ENCODE measurements at places on chromosomes 11 and 22. TPM values are rescaled to one million over a fixed set of nuclear protein-coding genes. Genes with fewer than 3 reads are reported as not detected.

C11orf97 gene
- not detected for total RNA-seq

OR6Q1 gene
- total RNA-seq: not detected

PRODH gene
- total RNA-seq: 8.7 TPM

ZNRF3 gene
- total RNA-seq: 5.9 TPM

DRICH1 gene
- not detected for total RNA-seq

GDPD4 gene
- not detected for total RNA-seq

MAJIN gene
- total RNA-seq: not detected

DPP3 gene
- 97.4 TPM for total RNA-seq

KIAA1671 gene
- 38.3 TPM for total RNA-seq

UQCC3 gene
- 26.7 TPM for total RNA-seq

MS4A3 gene
- total RNA-seq: not detected

ABCC8 gene
- 0.42 TPM for total RNA-seq

DLAT gene
- 50.3 TPM for total RNA-seq

Measured in airway epithelial cell (primary cell).